ENCODE measurements at places on chromosomes 7 and 10.
A peak's percentile ranks its signal among the peaks of the same experiment; 100 is the strongest.

DNA sequence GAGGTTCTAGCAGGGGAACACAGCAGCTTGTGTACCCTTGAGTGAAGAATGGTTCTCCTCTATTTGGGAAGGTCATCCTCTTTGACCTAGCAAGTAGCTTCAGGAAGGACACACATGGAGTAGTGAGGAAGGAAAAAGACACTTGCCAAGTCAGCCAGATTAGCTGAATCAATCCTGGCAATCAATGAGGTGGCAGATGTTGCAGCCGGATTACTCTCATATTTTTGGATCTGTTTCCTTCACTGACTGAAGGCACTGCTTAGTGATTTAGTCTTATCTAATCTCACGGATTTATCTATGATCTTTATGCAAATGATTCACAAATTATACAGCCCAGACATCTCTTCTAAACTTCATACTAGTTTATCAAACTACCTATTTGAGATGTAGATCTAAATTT is 218.8 kb downstream of the GPR158 start:
- no peak for DNase-seq

DNA sequence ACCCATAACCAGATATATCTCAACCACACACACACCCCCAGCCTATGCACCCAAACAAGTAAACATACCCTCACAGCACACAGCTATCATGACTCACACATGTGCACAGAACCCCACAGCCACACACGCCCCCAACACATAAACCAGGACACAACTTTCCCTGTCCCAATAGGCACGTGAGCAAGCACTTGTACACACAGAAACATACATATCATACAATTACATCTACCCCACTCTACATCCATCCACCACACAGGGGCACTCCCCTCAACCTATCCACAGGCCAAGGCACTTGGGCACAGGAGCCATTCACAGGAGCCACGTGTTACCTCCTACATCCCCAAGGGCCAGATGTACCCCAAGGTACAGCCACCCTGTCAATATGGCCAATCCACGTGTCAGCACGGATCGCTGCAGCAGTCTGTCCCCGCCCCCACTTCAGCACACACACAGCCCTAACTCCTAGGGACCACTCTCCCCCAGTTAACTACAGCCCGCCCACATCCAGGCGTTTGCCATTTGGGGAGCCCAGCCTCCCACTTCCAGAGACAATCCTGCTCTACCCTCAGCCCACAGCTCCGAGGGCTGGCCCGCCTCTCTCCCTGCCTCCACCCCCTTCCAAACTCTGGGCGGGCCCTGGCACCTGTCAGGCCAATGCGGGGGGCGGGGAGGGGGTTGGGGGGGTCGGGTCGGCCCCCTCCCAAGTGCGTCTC is 163.5 kb downstream of the SH3PXD2A start:
- DNase-seq: no peak

- DNase-seq: no peak
These were observed 67.4 kb downstream of the LRRC18 start for GRCh38 chr10:48872234-48872633.

- DNase-seq: no peak
These were observed 56.0 kb downstream of the KAT6B start for GRCh38 chr10:74882427-74882826.

GRCh38 chr7:106553446-106553836 is 107.5 kb downstream of the CCDC71L start:
- no peak for DNase-seq

GRCh38 chr10:18880530-18880929 is 168.1 kb upstream of the MALRD1 start:
- DNase-seq: no peak

DNA sequence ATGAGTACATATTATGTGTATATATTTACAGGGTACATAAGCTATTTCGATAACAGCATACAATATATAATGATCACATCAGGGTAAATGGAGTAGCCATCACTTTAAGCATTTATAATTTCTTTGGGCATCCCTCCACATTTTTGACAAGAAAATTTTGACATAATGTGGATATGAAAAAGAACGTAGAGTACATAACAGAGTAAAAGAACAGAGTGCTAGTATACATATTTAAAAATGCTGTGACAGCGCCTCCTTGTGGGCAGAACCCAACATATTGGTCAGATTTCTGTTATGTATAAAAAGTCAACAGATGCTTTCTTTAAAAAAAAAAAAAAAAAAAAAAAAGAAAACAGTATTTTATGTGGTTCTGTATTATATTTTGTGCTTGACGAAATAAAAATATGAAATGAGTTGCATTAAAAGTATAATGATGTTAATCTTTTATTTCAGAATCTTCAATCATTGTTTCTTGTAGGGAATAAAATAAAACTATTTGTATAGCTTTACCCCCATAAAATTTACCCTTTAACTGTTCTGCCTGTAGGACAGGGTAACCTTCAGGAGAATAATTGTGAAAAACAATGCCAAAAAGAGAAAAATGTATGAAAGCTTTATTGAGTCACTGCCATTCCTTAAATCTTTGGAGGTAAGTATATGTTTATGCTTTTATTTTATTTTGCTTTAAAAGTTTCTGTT is 18.3 kb upstream of the HBP1 start:
- peak; percentile 61 for DNase-seq

DNA sequence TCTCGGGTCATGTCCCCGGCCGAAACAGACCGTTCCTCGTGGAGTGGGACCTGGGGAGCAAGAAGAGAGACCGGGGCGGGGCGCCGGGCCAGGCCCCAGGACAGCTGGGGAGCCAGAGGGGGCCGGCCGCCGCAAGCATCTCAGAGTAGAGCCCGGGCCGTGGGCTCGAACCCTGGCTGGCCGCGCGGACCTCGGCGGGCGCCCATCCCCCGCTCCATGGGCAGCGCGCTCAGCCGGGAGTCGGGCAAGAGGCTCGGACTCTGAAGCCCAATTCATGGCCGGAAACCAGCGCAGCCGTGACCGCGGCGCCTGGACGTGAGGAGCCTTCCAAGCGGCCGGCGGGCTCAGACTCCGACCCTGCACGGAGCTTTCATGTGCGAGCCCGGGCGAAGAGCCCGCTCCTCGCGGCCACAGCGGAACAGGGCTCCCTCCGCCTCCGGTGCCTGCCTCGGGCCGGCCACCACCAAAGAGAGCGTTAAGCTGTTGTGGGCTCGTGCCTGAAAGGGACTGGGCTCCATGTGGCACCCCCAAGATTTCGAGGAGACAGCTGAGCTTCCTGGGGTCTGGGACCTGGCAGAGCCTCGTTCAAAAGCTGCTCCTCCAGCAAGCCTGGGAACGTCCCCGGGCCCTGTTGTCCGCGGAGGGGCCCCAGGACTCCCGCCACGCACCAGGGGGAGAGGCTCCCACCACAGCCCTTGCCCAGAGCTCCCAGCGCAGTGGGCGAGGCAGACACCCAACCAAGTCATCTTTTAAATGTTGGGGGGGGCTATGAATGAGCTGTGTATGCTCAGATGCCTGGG is 757 bp upstream of the GRID1 start:
- DNase-seq: no peak

- DNase-seq: peak; percentile 98
These were observed at the start of gene C7orf25 for GRCh38 chr7:42911454-42912447. Gene C7orf25, minus strand, starts transcription at chr7:42912070. Its CDS starts 1,170 bp downstream, at chr7:42910900.

- DNase-seq: peak; percentile 19
These were observed 329 bp downstream of the NOLC1 start for GRCh38 chr10:102152545-102152890.

GRCh38 chr7:52917982-52918578 is 117.4 kb upstream of the POM121L12 start:
- DNase-seq: no peak

DNA sequence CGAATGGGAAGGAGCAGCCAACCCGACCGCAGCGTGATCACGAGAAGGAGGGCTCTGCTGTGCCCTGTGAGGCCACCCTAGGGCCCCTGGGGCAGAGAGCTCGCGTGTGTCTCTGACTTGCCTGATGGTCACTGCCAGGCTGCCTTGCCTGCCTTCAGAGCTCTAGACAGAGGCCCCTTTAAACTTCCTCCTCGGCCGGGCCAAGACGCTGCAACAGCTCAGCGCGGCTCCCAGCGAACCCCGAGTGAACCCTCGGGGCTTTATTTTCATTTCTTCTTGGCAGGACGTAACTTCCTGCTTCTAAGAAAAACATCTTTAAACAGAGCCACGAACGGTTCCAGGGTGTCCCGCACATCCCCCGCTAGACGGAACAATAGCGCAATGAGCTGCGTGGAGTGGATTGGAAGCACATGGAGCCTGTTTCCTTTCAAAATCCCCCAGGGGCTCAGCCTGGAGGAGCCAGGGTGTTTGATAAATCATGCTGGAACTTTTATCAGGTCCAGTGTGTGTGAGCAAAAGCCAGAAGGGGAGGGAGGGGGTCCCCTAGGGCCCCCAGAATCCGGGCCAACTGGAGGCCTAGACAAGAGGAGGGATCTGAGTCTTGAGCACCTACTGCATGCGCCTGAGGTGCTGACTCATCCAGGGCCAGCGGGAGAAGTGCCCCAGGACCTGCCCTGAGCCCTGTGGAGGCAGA is 134.1 kb upstream of the GDF10 start:
- DNase-seq: no peak

DNA sequence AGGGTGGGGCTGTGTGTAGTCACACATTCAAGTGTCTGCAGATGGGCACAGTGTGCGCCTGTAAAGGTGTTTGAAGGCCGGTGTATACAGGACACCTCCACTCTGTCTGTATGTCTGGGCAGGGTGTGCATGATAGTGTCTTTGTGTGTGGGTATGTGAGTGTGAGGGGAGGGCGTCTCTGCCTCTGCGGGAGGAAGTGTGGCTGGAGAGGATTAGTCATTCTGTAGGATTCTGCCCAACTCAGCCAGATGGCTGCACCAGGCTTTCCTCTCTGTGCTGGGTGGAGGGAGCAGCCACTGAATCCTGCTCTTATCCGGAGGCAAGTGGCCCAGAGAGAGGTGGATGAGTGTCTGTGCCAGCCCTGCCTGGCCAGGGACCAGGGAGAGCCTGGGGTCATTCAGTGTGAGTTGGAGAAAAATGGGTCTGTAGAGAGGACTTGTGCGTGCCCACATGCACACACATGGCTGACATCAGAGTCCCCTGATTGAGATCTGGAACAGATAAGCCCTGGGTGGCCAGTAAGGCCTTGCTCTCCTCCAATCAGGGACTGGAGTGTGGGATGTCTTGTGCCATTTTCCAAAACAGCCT is 1.7 kb downstream of the SFXN3 start:
- DNase-seq: peak; percentile 48

DNA sequence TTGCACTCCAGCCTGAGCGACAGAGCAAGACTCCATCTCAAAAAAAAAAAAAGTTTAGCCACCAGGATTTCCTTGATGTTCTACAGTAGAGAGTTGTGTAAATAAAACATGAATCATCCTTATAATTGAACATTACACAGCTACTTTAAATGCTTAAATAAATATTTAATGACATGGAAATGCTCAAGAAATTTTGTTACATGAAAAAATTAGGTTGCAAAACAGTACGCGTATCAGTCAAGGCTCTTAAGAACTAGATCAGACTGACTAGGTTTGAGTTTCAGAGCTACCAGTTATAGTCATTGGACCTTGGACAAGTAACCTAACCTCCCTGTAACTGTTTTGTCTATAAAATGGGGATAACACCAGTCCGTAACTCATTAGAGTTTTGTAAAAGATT is 38.7 kb upstream of the GSAP start:
- DNase-seq: no peak
